ENCODE measurements at places on chromosomes 13 and 19. TPM values are rescaled to one million over a fixed set of nuclear protein-coding genes. Genes with fewer than 3 reads are reported as not detected.
A peak's percentile ranks its signal among the peaks of the same experiment; 100 is the strongest.

CD209 gene
- not detected for total RNA-seq

CLASRP gene
- total RNA-seq, result 104 TPM

DNA sequence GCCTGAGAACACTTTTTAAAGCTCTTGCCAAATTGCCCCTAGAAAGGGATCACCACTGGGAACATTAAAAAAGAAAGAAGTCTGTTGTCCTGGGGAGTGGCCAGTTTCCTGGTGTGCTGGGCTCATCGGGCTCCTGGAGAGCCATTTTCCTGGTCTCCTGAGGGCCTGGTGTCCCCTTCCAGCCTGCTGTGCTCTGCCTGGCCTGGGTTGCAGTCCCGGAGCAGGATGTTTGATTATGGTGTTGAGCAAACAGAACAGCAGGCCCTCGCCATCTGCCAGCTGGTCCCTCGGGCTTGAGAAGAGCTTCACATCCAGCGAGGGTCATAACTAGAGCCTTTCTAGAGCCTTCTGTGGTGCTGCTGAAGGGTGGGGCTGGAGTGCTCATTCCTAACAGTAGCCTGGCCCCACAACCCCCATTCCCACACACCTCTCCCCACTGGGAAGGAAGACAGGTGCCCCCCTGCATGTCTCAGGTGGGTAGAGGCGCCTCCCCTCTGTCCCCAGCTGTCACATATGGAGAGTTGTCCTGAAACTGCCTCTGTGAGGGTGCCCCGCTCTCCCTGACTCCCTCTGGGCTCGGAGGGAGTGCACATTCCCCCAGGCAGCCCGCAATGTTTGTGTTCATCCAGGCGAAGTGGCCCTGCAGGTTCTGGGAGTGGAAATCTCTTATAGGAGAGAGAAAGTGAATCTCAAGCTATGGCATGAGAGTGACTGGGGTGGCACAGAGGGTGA, 151.1 kb downstream of the SIPA1L3 start:
- DNase-seq, result no peak
- no peaks in the 10 kb centered on the region for H3K36me3 ChIP-seq
- no peaks in the 10 kb centered on the region for H3K4me1 ChIP-seq
- no peak overlapping the region for H3K4me3 ChIP-seq
- no peak overlapping the region for H3K27ac ChIP-seq

DNA sequence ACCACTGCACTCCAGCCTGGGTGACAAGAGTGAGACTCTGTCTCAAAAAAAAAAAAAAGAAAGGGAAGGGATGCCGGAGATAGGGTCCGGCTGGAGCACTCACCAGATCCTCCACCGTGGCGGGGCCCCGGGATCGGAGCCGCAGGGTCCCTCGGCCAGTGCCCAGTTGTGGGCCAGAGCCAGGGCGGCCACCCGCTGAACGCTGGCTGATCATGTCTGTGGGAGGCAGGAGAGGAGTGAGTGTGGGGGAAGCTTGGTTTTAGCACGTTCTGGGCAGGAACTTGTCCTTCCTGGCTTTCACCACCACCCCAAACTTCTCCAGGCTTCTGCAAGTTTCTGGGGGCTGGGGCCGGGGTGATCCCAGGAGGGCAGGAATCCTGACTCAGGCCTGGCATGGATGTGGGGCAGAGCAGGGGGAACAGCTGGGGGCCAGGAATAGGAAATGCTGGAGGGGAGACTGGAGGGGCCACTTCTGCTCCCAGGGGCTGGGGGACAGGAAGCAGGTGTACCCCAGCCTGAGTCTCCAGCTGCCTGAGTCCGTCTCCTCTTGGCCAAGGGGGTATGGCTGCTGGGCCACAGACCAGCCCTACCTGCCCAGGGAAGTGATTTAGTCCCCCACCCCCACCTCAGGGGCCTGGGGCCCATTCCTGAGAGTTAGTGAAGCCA, 4.3 kb upstream of the PTGER1 start:
- no peaks in the 10 kb centered on the region for H3K27me3 ChIP-seq
- no peak overlapping the region for H3K4me3 ChIP-seq

- H3K4me1 ChIP-seq, result no peaks in the 10 kb centered on the region
- H3K27me3 ChIP-seq, result peaks cover 16% of the 10 kb centered on the region
- no peaks in the 10 kb centered on the region for H3K36me3 ChIP-seq
- no peak overlapping the region for H3K4me3 ChIP-seq
These were observed 55.2 kb downstream of the ATP7B start for GRCh38 chr13:51955816-51956603.

GRCh38 chr13:41344358-41344757, 33.3 kb downstream of the NAA16 start:
- no peak overlapping the region for H3K4me3 ChIP-seq
- H3K36me3 ChIP-seq, result peaks cover 12% of the 10 kb centered on the region
- no peak for DNase-seq
- H3K27me3 ChIP-seq, result no peaks in the 10 kb centered on the region
- no peaks in the 10 kb centered on the region for H3K4me1 ChIP-seq

GRCh38 chr13:113260996-113261395, 36.0 kb upstream of the LAMP1 start:
- DNase-seq, result no peak
- peaks cover 46% of the 10 kb centered on the region for H3K36me3 ChIP-seq
- no peaks in the 10 kb centered on the region for H3K27me3 ChIP-seq
- H3K4me3 ChIP-seq, result no peak overlapping the region
- H3K4me1 ChIP-seq, result no peaks in the 10 kb centered on the region
- H3K27ac ChIP-seq, result no peak overlapping the region

DNA sequence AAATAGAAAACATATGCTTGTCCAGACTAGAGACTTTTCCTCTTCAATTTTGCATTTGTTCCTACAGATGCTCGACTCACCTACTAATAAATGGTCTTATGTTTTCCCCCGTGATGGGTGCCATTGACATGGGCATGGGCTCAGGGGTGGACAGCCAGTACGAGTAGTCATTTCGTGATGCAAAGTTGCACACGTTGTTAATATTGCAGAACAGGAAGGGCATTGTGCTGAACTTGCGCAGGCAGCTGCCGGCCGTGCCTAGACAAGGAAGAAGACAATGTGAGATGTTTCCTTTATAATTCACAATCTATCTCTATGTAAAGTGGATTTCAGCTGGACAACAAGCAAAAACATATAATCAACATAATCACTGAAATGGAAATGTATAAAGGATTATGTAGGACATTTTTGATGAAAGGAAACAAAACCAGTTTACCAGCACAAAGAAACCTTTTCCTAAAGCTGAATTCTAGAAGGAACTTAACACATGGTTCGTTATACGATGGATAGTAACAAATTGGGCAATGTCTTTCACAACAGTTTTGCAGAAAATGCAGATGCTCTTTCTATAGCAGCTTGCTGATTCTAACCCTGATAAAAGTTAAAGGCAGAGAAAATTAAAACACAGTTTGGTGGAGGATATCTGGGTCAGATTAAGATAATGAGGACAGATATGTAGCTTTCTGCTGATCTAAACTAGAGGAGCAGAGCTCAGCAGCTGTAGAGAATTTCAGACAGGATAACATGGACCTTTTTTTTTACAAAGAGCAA, 145.7 kb downstream of the COL4A1 start:
- H3K4me1 ChIP-seq, result no peaks in the 10 kb centered on the region
- H3K27me3 ChIP-seq, result no peaks in the 10 kb centered on the region

GRCh38 chr13:108200781-108201398, 14.4 kb downstream of the LIG4 start:
- H3K36me3 ChIP-seq, result no peaks in the 10 kb centered on the region
- no peak overlapping the region for H3K27ac ChIP-seq
- no peaks in the 10 kb centered on the region for H3K4me1 ChIP-seq
- no peaks in the 10 kb centered on the region for H3K27me3 ChIP-seq
- DNase-seq, result no peak

GRCh38 chr13:99606324-99607066, 105.2 kb downstream of the TM9SF2 start:
- H3K4me1 ChIP-seq, result peaks cover 4% of the 10 kb centered on the region
- no peaks in the 10 kb centered on the region for H3K36me3 ChIP-seq
- peak; percentile 84 for DNase-seq
- H3K4me3 ChIP-seq, result peak within 1 kb of the TSS; percentile 68

- peaks cover 68% of the 10 kb centered on the region for H3K27me3 ChIP-seq
- H3K4me3 ChIP-seq, result no peak overlapping the region
- no peaks in the 10 kb centered on the region for H3K4me1 ChIP-seq
- no peak overlapping the region for H3K27ac ChIP-seq
- no peak for DNase-seq
- no peaks in the 10 kb centered on the region for H3K36me3 ChIP-seq
These were observed 289.2 kb downstream of the TEX29 start for GRCh38 chr13:111609631-111610030.

GRCh38 chr19:49653466-49653806, 11.4 kb downstream of the SCAF1 start:
- no peak for DNase-seq
- H3K27ac ChIP-seq, result no peak overlapping the region
- peaks cover 80% of the 10 kb centered on the region for H3K36me3 ChIP-seq
- no peaks in the 10 kb centered on the region for H3K27me3 ChIP-seq
- H3K4me3 ChIP-seq, result no peak overlapping the region
